Fibroblast of skin of right biceps (primary cell): ENCODE measurements at places on chromosomes 11 and 22.

DNA sequence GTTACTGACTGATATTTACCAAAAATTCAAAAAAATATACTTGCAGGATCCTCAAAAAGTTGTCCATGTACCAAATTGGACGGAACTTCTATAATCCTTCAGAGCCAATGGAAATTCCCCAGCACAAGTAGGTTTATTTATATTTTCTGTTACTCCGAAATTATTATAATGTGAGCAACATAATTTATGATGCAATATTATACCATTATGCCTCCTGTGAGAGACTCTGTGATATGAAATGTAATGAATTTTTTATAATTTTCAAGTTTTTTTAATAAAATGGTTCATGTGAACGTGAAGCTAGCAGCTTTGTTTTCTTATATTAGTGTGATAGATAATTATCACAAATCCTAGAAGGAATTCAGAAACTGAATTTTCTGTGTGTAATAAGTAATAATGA is 18.2 kb downstream of the PIWIL4 start:
- DNase-seq = no peak

GRCh38 chr11:64713016-64713707 is 9.8 kb downstream of the NRXN2 start:
- peak; percentile 41 for DNase-seq

DNA sequence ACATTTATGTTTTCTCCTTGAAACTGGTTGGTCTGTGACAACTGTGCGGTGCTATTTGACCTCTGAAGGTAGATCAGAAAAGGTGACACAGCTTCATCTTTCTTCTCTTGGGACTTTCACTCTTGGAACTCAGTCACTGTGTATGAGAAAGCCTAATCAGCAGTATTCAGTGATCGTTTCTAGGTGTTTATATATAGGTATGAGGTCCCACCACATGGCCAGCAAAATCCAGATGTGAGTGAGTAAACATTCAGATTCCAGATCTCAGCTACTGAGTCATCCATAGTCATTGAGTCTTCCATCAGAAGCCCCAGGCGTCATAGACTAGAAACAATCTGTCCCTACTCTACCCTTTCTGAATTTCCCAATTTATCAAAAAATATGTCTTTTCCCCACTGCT is 117.3 kb upstream of the CTSC start:
- DNase-seq = no peak

DNA sequence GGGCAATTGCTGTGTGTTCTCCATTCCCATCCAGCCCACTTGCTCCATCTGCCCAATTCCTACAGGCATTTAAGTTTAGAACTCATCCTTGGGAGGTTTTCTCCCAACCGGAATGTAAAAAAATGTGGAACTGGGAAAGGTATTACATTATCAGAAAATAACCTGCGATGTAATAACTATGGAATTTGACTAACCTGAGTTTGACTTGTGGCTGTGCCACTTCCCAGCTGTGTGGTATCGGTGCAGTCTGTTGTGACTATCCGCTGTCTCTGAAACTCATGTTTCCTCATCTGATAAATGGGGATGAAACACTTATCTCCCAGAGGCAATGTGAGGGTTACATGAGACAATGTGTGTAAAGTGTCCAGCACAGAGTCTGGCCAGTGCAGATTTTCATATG is 77.6 kb downstream of the TENM4 start:
- no peak for DNase-seq

DNA sequence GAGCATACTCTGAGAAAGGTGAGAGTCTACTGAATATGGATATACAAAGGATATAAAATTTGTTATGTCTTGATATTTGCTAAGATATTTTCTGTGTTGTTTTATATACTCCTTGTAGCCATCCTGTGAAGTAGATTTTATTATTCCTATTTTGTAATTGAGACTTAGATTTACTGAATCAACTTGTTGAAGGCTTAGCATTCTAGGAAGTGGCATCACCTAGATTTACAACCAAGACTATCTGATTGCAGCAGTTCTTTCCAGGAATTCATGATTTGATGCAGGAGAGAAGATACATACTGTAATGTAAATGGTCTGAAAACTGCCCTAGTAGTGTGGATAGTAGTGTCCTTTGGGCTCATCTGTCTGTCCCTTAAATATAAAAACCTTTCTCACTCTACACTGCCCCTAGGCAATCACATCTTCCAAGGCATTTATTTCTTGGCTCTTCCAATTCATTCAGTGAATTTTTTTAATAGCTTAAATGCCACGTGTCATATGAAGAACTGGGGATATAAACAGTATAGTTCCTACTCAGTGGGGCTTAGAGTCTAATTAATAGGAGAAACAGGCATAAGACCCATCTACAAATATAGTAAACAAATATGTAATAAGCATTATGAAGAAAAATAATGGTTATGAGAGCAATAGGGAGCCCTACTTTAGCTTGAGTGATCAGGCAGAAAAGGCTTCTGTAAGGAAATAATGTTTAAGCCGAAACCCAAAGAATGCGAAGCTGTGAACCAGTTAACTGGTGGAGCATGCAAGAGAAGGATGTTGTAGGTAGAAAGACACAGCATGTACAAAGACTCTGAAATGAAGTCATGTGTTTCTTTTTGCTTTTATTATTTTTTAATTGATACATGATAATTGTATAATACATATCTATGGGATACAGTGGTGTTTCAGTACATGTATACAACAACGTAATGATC is 13.6 kb downstream of the IPO7 start:
- no peak for DNase-seq

DNA sequence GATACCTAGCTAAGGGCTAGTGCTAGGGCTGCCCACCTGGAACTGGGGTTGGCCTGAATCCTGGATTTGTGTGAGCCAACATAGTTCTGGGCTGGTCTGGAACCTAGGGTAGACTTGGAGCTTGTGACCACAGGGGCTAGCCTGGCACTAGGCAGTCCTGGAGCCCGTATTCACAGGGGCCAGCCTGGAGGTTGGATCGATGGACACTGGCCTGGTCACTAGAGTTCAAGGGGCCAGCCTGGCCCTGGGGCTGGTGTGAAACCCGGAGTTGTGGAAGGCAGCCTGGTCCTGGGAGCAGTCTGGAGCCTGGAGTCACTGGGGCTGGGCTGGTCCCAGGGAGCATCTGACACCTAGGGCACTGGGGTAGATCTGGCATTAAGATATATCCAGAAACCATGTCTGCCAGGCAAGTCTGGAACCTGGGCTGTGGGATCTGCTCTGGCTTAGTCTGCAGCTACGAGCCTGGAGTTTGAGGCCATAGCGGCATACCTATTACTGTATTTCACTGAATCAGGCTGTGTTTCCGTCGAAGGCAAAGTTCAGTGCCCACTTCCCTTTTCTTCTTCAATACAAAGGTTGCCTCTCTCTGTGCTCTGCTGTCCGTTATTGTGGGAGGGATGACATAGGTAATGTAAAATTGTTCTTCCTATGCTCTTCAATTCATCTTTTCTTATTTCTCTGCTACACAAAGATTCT is 9.1 kb upstream of the GLYATL1B start:
- no peak for DNase-seq

- peak; percentile 71 for DNase-seq
Measured at GRCh38 chr22:37559901-37560607, at the start of gene CDC42EP1. Gene CDC42EP1, plus strand, starts transcription at chr22:37560480. Its CDS starts 5,870 bp downstream, at chr22:37566350.

GRCh38 chr11:100182350-100182749 is 504.7 kb upstream of the ARHGAP42 start:
- DNase-seq = no peak

GRCh38 chr11:115942011-115942410 is 437.8 kb upstream of the CADM1 start:
- DNase-seq = no peak

GRCh38 chr11:2927851-2928604 is 1.2 kb downstream of the PHLDA2 start:
- peak; percentile 34 for DNase-seq

- DNase-seq = peak; percentile 17
Measured at GRCh38 chr11:134207538-134208239, 16.1 kb downstream of the NCAPD3 start.

DNA sequence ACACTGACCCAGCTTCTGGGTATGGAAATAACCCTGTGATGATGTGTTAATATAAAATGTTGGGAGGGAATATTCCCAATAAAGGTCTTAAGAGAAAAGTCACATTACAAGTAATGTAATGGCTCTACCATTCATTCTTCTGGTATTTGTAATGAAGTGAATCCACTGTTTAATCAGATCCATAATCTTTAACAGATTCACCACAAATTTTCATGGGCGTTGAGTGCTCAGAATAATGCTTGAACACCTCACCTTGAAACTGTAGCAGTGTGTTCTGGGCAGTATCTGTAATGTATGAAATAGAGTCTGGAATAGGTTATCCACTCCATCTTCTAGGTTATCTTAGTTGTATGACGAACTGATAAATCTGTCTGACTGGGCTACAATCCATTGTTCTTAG is 26.6 kb upstream of the CRTAM start:
- peak; percentile 29 for DNase-seq

GRCh38 chr11:6240781-6241180 is 1.9 kb downstream of the CNGA4 start:
- no peak for DNase-seq

GRCh38 chr11:113593698-113594308 is 112.3 kb downstream of the TMPRSS5 start:
- DNase-seq = peak; percentile 58
